ENCODE measurements at places on chromosomes 7 and 10. TPM values are rescaled to one million over a fixed set of nuclear protein-coding genes. Genes with fewer than 3 reads are reported as not detected.
A peak's percentile ranks its signal among the peaks of the same experiment; 100 is the strongest.

GRCh38 chr10:78515038-78515872 lies 481.6 kb downstream of the RPS24 start:
- no peak for DNase-seq

GRCh38 chr7:30841025-30841735 lies 70.0 kb downstream of the MINDY4 start:
- DNase-seq = no peak

DNA sequence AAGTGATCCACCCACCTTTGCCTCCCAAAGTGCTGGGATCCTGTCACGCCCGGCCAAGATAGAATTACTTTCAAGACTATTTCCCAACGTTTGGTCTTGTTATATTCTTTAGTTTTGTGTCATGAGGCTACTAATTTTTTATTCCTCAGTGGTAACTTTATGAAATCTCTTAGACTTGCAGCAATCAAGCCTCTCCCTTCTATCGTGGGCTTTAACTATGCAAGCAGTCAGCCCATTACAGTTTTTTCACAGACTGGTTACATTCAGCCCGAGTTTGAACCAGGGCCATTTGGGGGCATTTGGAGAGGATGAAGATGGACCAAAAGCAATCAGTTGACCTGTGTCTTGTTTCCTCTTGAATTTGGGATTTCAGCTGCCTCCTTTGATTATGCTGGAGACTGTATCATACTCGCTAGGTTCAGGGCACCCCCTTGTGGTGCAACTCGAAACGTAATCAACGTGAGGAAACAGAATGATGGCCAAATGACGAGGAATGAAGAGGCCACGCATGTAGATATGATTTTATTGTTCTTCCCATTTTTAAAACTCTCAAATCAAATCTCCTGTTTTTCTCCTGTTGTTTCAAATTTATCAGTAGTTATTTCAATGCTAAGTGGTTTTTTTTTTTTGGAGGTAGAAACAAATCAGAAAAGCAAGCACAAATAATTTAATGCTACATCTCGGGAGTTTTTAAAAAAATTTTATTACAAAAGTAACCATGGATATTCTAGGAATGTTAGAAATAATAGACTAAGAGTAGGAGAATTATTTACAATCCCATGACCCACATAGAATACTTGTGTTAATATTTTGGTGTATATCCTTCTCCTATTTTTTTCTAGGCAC lies 151.6 kb downstream of the KIAA1217 start:
- no peak for DNase-seq

GRCh38 chr7:106205621-106206222 lies 79.1 kb downstream of the NAMPT start:
- DNase-seq = no peak

- no peak for DNase-seq
Measured at GRCh38 chr10:89100680-89101079, 106.4 kb downstream of the CH25H start.

DNA sequence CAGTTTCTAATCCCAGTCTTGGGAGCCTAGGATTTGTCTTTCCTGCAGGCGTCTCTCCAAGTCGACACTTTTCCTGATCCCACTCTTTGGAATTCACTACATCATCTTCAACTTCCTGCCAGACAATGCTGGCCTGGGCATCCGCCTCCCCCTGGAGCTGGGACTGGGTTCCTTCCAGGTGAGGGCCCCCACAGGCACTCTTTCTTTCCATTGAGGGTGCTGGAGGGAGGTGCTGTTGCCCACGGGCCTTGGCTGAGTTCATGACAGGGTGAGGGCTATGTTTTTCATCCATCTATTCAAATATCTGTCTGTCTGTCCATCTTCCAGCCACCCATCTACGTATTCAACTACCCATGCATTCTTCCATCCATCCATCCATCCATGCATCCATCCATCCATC lies 12.6 kb downstream of the GHRHR start:
- DNase-seq = peak; percentile 61

DNA sequence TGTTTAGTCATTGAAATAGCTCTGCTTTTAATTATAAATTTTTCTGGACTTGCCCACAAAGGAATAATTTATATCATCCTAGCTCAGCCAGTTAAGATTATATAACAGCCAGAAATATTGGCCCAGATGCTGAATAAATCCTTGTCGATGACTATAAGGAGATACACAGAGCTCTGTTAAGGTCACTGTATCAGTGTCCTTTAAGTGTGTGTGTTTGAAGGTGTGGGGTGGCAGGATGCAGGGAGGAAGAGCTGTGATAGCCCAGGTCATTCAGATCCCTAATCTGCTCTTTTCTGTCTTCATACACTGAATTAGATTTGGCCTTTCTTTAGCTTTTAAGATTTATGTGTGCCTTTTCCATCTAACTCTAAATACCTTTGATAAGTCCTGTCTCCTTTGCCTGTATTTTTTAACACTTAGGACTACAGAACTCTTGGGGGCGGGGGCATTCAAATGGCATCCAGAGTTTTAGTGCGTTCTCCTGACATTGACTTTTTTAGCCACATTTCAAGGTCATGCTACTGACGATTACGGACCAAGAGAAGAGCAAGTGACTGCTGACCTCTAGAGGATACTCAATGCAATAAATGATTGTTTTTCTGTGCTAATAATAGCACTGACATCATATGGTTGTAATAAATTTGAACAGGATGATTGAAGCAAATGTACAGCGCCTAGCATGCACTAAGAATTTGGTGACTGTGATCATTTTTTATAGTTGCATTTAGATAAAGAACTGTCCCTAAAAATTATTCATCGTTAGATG lies 172.3 kb downstream of the CACNB2 start:
- no peak for DNase-seq

GRCh38 chr7:69920797-69921196 lies 322.5 kb downstream of the AUTS2 start:
- no peak for DNase-seq

- DNase-seq = no peak
Measured at GRCh38 chr7:78141522-78142281, 343.1 kb downstream of the PHTF2 start.

Gene NPTX2
- 0.43 TPM for total RNA-seq

Gene NAT16
- not detected for total RNA-seq

Gene CYP2C19
- not detected for total RNA-seq

Gene CHAT
- total RNA-seq = not detected
